ENCODE measurements at places on chromosomes 1 and 21.
A peak's percentile ranks its signal among the peaks of the same experiment; 100 is the strongest.

GRCh38 chr1:51570063-51570710 is 46.7 kb upstream of the OSBPL9 start:
- DNase-seq, result no peak

GRCh38 chr1:23273450-23274133 is 56.3 kb upstream of the HTR1D start:
- no peak for DNase-seq

DNA sequence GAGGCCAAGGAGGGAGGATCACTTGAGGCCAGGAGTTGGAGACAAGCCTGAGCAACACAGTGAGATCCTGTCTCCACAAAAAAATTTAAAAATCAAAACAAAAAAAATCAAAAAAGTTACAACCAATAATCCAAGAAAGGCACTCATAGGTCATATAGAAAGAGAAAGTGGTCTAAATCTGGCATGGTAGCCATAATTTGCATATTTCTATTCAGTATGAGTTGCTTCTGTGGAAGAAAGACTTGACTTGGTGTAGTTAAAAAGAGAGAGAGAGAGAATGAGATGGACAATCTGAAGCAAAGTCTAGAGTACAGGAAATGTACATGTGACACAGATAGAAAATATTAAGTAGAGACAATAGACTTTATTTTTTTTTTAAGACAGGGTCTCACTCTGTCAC is 22.5 kb downstream of the JMJD4 start:
- no peak for DNase-seq

DNA sequence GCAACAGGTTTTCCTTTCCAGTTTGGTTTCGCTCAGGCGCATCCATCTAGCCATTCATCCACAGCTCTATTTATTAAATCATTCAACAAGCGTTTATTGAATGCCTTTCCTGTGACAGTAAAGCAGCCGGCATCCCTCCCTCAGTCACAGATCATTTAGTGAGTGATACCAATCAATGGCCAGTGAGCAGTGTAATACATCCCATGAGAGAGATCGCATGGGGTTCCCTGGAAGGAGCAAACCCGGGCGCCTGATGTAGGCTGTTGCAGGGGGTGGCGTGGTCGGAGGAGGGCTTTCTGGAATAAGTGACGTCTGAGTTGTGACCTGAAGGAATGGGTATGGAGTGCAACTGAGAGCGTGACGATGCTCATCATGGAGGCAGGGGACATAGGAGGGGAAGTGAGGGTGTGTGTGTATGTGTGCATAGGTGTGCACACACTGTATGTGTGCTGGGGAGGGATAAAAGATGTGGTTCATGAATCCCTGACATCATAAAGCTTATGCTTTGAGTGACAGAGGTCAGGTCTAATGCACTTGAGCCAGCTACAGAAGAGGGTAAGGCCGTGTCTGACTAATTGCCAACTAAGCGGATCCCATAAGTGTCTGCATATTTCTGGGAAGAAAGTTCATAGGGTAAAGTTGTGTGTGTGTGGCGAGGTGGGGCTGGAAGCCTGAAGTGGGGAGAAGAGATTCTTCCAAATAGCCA is 6.6 kb downstream of the FCMR start:
- no peak for DNase-seq

GRCh38 chr1:93349231-93350135 is 3.8 kb downstream of the DR1 start:
- no peak for DNase-seq

GRCh38 chr1:118773656-118774055 is 214.5 kb downstream of the TBX15 start:
- no peak for DNase-seq

DNA sequence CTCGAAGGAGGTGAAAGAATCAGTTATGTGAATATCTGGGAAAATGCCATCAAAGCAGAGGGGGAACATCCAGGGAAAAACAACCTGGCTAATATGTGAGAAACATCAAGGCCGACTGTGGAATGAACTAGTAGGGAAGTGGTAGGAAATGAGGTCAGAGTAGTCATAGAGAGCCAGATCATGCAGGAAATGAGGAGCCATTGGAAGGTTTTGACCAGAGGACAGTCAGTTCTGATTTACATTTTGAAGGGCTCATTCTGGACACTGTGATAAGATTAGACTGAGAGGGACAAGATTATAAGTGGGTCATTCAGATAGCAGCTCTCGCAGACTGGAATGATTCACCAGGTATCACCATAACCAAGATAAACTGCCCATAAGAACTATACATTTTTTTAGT is 63.7 kb downstream of the SYT14 start:
- no peak for DNase-seq

GRCh38 chr1:229436201-229436600 is 2.3 kb upstream of the ACTA1 start:
- no peak for DNase-seq

GRCh38 chr1:53559854-53560580 is 100.8 kb downstream of the DMRTB1 start:
- DNase-seq, result no peak

DNA sequence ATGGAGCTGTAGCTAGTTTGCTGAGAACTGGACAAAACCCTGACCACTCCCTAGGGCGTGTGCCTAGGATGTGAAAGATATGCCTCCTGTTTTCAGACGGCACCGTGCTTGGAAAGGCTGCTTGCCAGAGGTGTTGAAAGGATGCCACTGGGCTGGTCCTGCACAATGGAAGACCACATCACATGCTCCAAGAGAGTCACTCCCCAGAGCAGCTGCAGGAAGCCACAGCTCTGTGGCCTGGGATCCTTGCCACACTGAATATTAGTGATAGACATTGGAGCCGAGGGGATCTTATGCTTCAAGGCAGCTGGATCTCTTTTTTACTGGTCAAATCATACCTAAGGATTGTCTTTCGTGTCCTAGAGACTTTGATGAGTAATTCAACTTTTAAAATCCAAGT is 6.6 kb upstream of the APP start:
- DNase-seq, result no peak

DNA sequence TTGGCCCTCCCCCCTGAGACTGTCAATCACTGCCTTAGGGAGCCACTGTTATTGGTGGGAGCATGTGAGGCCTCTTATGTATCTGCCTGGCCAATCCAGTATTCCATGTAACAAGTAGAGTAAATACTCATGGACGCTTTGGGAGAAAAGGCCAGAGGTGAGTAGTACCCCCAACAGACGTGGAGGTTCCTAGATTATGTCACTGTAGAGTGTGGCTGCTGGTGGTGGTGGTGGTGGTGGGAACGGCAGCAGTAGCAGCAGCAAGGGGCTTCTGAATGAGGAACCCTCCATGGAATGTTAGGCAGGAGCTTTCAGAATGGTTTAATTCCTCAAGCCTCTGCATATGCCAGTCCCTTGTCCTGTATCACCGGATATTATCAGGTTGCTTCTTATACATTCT is 118.5 kb downstream of the UCK2 start:
- no peak for DNase-seq

DNA sequence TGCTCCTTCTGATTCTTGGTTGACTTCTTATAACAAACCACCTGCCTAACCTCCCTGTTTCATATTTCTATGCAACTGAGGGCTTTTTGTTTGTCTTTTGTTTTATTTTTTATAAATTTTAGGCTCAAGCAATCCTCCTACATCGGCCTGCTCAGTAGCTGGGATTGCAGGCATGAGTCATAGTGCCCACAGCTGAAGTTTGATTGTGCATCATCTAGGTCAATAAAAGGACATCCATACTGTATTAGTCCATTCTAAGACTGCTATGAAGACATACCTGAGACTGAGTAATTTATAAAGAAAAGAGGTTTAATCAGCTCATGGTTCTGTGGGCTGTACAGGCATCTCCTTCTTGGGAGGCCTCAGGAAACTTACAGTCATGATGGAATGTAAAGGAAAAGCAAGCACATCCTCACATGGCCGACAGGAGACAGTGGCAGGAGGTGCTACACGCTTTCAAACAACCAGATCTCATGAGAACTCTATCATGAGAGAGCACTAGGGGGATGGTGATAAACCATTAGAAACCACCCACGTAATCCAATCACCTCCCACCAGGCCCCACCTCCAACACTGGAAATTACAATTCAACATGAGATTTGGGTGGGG is 285.0 kb downstream of the SIPA1L2 start:
- DNase-seq, result no peak

- no peak for DNase-seq
Measured at GRCh38 chr1:145824499-145824842, 471 bp downstream of the POLR3C start.

DNA sequence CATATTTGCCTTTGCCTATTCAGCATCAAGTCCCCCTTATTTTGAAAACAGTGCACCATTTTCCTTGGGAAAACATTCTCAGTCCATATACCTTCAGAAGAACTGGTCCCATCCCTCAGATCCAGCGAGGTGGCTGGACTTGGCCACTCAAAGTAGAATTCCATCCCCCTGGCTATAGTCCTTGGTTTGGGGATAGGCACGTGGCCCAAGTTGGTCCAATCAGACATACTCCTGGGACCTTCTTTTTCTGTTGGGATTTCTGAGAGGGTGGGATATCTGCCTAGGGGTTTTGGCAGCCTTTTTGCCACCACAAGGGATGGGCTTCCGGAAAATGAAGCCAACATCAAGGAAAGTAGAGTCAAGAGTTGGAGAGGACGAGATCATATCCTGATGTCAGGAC is 10.7 kb upstream of the MATN1 start:
- DNase-seq, result no peak

GRCh38 chr21:39127506-39127905 is 55.7 kb downstream of the PSMG1 start:
- peak; percentile 37 for DNase-seq
